ENCODE measurements at places on chromosomes 5 and 9. TPM values are rescaled to one million over a fixed set of nuclear protein-coding genes. Genes with fewer than 3 reads are reported as not detected.

GRCh38 chr5:149766460-149767280 lies 36.6 kb downstream of the PPARGC1B start:
- no peak overlapping the region for H3K4me3 ChIP-seq
- H3K4me1 ChIP-seq = peaks cover 8% of the 10 kb centered on the region
- no peak for DNase-seq
- no peaks in the 10 kb centered on the region for H3K27me3 ChIP-seq
- H3K27ac ChIP-seq = no peak overlapping the region

- no peaks in the 10 kb centered on the region for H3K4me1 ChIP-seq
Observed at GRCh38 chr5:149301744-149302380, 30.2 kb downstream of the AFAP1L1 start.

DNA sequence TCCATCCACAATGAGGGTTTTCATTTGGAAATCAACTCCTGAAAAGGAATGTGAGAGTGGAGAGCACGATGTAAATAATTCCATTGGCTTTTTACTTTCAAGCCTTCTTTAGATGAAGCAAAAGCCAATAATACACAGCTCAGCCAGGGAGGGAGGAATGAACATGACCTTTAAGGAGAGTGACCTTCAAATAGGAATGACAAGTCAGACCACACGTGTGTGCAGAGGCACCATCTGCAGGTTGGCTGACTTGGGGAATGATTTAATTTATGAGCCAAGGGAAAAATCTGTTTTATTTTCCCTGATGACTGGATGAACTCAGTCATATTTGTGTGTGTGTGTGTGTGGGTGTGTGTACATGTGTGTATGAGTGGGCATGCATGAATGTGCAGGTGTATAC lies 64.5 kb downstream of the RASEF start:
- no peak overlapping the region for H3K4me3 ChIP-seq
- H3K36me3 ChIP-seq = peaks cover 19% of the 10 kb centered on the region
- H3K27ac ChIP-seq = no peak overlapping the region
- no peak for DNase-seq

- peaks cover 3% of the 10 kb centered on the region for H3K4me1 ChIP-seq
- no peak for DNase-seq
- no peaks in the 10 kb centered on the region for H3K36me3 ChIP-seq
- H3K27me3 ChIP-seq = no peaks in the 10 kb centered on the region
- no peak overlapping the region for H3K4me3 ChIP-seq
Observed at GRCh38 chr5:98320343-98320742, 453.1 kb upstream of the RGMB start.

GRCh38 chr5:10673017-10673389 lies 88.0 kb downstream of the DAP start:
- H3K4me3 ChIP-seq = no peak overlapping the region
- peaks cover 20% of the 10 kb centered on the region for H3K27me3 ChIP-seq
- H3K27ac ChIP-seq = no peak overlapping the region
- H3K4me1 ChIP-seq = no peaks in the 10 kb centered on the region
- peaks cover 25% of the 10 kb centered on the region for H3K36me3 ChIP-seq

DNA sequence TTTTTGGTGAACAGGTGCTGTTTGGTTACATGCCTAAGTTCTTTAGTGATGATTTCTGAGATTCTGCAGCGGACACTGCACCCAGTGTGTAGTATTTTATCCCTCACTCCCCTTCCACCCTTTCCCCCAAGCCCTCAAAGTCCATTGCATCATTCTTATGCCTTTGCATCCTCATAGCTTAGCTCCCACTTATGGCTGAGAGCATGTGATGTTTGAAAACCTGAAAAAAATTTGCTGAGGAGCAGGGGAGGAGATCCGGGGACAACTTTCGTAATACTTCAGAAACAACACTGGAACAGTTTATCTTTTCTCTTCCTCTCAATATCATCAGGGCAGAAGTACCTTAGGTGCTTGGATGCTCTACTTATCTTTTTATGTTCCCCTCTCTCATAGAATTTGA lies 226.4 kb downstream of the ADAMTS6 start:
- no peaks in the 10 kb centered on the region for H3K27me3 ChIP-seq
- no peak overlapping the region for H3K27ac ChIP-seq
- DNase-seq = no peak
- H3K36me3 ChIP-seq = no peaks in the 10 kb centered on the region

TEX48 gene
- total RNA-seq = not detected

GRCh38 chr5:117118499-117118898 lies 543.9 kb upstream of the SEMA6A start:
- no peaks in the 10 kb centered on the region for H3K36me3 ChIP-seq
- H3K27ac ChIP-seq = no peak overlapping the region
- H3K4me3 ChIP-seq = no peak overlapping the region
- no peak for DNase-seq
- no peaks in the 10 kb centered on the region for H3K27me3 ChIP-seq

GRCh38 chr9:92180669-92181181 lies 65.5 kb upstream of the SPTLC1 start:
- H3K27ac ChIP-seq = no peak overlapping the region
- peaks cover 5% of the 10 kb centered on the region for H3K36me3 ChIP-seq
- no peak overlapping the region for H3K4me3 ChIP-seq
- H3K4me1 ChIP-seq = no peaks in the 10 kb centered on the region
- DNase-seq = no peak

GRCh38 chr9:107786561-107786960 lies 297.0 kb upstream of the KLF4 start:
- H3K36me3 ChIP-seq = no peaks in the 10 kb centered on the region
- no peaks in the 10 kb centered on the region for H3K27me3 ChIP-seq
- DNase-seq = no peak
- H3K4me3 ChIP-seq = no peak overlapping the region
- H3K27ac ChIP-seq = no peak overlapping the region

N4BP3 gene
- total RNA-seq = 6.9 TPM

RETREG1 gene
- total RNA-seq = 12.0 TPM

PROB1 gene
- 2.4 TPM for total RNA-seq

PLAC8L1 gene
- 3.8 TPM for total RNA-seq

DNA sequence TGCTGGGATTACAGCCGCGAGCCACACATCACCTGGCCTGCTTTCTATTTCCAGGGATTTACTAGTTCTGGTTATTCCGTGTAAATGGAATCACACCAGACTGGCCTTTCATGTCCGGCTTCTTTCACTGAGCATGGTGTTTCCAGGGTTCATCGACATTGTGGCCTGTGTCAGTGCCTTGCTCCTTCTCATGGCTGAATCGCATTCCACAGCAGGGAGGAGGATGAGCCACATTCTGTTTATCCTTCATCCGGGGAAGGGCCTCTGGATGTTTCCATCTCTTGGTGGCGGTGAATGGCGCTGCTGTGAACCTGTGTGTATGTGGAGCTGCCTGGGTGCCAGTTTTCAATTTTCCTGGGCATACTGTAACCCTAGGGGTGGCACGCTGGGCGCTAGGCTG lies 58.7 kb upstream of the RNU6ATAC start:
- peaks cover 90% of the 10 kb centered on the region for H3K27me3 ChIP-seq
- no peaks in the 10 kb centered on the region for H3K36me3 ChIP-seq
- no peak overlapping the region for H3K4me3 ChIP-seq

- no peak overlapping the region for H3K4me3 ChIP-seq
- no peak for DNase-seq
- no peaks in the 10 kb centered on the region for H3K27me3 ChIP-seq
- H3K4me1 ChIP-seq = no peaks in the 10 kb centered on the region
- H3K27ac ChIP-seq = no peak overlapping the region
- H3K36me3 ChIP-seq = peaks cover 4% of the 10 kb centered on the region
Observed at GRCh38 chr5:65548281-65548680, 14.7 kb downstream of the CENPK start.

GRCh38 chr5:14426521-14426920 lies 155.1 kb upstream of the OTULINL start:
- H3K36me3 ChIP-seq = peaks cover 43% of the 10 kb centered on the region
- no peak for DNase-seq
- H3K4me3 ChIP-seq = no peak overlapping the region
- H3K4me1 ChIP-seq = no peaks in the 10 kb centered on the region

RASEF gene
- 38.8 TPM for total RNA-seq

DNA sequence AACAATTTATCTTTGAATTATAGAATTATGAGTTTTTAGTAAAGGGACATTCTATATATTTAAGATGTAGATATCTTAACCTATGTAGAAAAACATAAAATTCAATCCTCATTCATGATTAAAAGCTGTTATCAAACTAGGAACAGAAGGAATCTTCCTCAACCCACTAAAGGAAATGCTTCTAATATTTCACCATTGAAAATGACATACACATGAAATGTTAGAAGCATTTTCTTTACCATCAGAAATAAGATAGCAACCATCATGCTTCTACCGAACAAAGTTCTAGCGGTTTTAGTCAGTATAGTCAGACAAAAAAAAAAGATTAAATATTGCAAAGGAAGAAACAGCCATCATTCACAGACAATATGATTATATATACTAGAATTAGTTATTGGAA lies 32.2 kb downstream of the SHOC1 start:
- H3K4me1 ChIP-seq = peaks cover 13% of the 10 kb centered on the region
- peak overlapping the region; percentile 47 for H3K27ac ChIP-seq
- H3K27me3 ChIP-seq = no peaks in the 10 kb centered on the region
- no peak for DNase-seq

DNA sequence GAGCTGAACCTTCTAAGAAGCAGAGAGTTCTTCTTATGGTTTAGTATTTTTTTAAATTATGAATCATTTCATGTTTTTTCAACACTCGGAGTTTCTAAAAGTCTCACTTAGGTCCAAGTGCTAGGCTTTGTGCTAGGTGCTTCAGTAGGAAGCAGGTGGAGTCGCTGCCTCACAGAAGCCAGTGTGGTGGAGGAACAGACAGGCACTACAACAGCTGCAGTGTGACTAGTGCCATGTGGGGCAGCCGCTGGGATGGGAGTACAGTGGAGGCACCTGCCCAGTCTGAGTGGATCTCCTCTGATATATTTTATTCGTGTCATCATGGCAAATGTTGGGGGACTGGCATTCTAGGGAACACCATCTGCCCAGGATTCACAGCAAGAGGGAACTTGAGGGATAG lies 15.3 kb downstream of the PCDHGC5 start:
- DNase-seq = no peak
- peaks cover 30% of the 10 kb centered on the region for H3K36me3 ChIP-seq
- no peak overlapping the region for H3K4me3 ChIP-seq
- no peak overlapping the region for H3K27ac ChIP-seq
- no peaks in the 10 kb centered on the region for H3K4me1 ChIP-seq

CCL28 gene
- total RNA-seq = 12.2 TPM

ELAVL2 gene
- total RNA-seq = not detected

DNA sequence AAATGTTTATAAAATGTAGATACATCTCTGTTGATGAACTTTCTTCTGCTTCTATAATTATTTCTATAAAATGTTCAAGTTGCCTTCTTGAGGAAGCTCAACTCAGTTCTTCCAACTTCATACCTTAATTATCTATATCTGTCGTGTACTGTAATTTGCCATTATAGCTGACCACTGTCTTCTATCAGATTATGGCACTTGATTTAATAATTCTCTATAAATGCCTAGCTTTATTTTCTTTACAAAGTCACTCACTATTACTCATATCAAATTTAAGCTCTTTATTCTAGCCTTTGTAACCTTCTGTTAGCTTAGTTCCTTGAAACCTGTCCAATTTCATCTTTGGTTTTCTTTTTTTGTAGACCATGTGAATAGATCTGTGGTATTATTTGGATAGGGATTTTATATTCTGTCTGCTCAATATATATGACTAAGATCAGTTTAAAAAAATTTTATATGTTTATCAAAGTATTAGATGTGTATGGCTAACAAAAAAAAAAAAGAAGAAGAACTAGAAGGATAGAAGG lies 39.5 kb downstream of the SMC5 start:
- H3K4me1 ChIP-seq = peaks cover 18% of the 10 kb centered on the region
- DNase-seq = no peak
- peaks cover 7% of the 10 kb centered on the region for H3K36me3 ChIP-seq
- H3K4me3 ChIP-seq = no peak overlapping the region

- no peak overlapping the region for H3K27ac ChIP-seq
Observed at GRCh38 chr9:82668689-82669199, 394.2 kb downstream of the RASEF start.

DNA sequence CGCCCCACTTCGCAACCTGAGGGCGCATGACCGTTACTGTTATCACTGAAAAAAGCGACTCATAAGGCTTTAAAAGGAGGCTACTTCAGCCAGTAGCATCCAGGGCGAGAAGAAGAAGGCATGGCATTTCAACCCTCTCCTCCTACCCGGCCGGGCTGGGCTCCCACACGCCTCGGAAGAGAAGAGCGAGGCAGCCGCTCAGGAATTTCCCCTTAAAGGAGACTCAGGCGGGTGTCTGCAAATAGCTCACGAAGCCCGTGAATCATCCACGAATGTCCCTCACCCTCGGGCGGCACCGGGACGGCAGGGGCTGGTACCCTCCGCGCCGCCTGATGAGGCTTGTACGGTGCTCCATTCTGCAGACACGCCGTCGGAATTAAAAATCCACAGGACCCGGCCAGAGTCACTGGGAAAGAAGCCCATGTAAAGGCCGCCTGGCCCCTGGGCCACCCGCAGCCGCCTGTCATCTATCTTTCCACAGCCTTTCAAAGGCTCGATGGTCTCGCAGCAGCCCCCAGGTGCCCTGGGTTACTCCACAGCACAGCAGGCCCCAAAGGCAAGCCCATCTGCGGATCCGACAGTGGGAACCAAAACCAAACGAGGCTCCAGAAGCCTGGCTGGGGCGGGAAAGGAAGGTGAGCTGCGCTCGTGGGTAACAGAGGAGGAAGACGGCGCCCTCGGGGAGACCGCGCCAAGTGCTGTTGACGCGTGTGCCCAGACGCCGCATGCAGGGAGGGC lies 11.8 kb downstream of the SLC12A7 start:
- no peaks in the 10 kb centered on the region for H3K27me3 ChIP-seq
- H3K27ac ChIP-seq = no peak overlapping the region
- no peak for DNase-seq
- peaks cover 10% of the 10 kb centered on the region for H3K4me1 ChIP-seq
- peaks cover 37% of the 10 kb centered on the region for H3K36me3 ChIP-seq

GABRA1 gene
- not detected for total RNA-seq

- H3K27me3 ChIP-seq = no peaks in the 10 kb centered on the region
- peaks cover 39% of the 10 kb centered on the region for H3K4me1 ChIP-seq
- DNase-seq = no peak
- H3K27ac ChIP-seq = peak overlapping the region; percentile 94
- H3K36me3 ChIP-seq = peaks cover 36% of the 10 kb centered on the region
- no peak overlapping the region for H3K4me3 ChIP-seq
Observed at GRCh38 chr5:173015192-173015591, 31.6 kb downstream of the ATP6V0E1 start.

DNA sequence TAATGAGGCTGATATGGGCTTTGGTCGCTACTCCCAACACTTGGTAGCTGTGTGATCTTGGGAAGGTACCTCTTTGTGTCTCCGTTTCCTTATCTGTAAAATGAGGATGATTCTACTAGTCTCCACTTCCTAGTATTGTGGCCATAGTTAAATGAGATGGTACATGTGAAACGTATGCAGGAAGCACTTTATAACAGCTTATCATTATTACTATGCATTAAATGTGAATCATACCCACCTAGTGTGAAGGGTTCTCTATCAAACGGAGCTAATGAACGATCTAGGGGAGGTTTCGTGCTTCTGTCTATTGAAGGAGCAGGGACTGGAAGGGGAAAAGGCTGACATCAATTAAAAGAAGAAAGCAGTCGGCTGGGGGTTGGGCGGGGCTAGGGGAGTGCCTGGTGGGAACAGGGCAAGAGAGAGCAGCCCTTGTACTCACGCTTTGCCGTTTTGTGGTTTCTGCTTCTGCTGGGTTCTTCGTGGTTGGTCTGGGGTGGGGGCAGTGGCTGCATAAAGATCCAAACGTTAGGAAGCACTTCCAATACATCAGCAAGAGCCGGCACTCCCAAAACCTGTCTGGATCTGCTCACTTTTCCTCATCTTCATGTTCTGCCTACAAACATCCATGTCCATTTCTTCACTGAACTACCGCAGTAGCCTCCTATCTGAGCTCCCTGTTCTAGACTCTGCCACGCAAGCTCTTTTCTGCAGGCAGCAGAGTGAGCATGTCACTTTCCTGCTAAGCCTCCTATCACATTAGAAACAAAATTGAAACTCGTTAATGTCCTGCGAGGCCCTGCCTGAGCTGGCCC lies 30.8 kb downstream of the LCP2 start:
- H3K27ac ChIP-seq = no peak overlapping the region
- no peak overlapping the region for H3K4me3 ChIP-seq
- H3K4me1 ChIP-seq = peaks cover 14% of the 10 kb centered on the region

All from Calu3 (cell line).